ENCODE measurements at places on chromosomes 11 and 22.

DNA sequence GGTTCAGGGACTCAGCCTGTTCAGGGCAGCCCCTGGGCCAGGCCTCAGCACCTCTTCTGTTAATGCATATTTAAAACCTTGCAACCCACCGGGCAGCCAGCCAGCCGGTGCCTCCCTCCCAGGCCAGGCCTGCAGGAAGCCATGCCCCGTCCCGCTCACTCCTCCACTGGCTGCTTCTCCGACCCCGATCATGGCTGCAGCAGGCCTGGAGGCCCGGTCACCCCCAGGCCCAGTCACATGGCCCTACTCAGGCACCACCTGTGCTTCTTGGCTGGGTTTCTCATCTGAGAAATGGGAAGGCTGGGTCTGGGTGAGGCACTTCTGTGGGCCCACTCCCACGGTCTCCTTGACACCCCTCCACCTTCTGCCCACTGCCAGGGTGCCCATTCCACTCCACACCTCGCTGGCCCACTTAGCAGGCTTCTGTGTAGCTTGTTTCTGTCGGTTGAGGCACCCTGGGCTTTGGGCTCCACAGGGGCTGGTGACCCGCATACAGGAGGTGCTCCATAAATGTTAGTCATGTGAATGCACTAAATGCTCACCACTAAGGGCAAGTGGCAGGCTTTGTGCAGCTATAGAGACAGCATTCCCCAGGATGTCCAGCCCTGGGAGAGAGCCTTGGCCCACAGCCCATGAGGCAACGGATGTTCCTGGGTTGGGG lies 11.4 kb downstream of the RTN4R start:
- no peak for DNase-seq

GRCh38 chr11:45917286-45917622 lies 423 bp downstream of the PEX16 start:
- DNase-seq: no peak

DNA sequence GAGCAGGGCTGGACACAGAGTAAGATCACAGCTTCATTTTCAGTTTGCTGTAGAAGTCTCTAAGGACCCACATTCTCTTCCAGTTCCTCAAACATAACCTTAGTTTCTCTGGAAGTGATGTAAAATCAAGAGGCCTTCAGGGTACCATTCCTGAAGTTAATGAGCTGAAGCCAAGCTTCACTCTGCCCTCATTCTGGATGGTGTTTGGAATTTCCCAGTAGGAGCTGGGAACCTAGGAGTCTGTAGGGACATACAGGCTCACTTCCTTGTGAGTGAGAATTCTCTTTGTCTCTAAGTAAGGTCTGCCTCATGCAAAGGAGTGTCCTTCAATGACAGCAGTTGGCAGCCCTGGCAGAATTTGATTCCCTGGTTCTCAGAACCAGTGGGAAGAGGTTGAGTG lies 142.4 kb upstream of the NARS2 start:
- no peak for DNase-seq

DNA sequence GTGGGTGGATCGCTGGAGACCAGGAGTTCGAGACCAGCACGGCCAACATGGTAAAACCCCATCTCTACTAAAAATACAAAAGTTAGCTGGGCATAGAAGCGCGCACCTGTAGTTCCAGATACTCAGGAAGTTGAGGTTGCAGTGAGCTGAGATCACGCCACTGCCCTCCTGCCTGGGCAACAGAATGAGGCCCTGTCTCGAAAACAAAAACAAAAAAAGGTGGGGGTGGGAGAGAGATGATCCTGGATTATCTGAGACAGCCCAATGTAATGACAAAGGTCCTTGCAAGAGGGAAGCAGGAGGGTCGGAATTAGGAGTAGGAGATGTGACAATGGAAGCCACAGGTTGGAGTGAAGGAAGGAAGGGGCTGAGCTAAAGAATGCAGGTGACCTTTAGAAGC lies 87.6 kb upstream of the APOA1 start:
- DNase-seq: no peak

GRCh38 chr22:42433754-42434682 lies 1.8 kb upstream of the NFAM1 start:
- DNase-seq: no peak

- no peak for DNase-seq
Observed at GRCh38 chr11:39205236-39205995, 2254.0 kb downstream of the LRRC4C start.

DNA sequence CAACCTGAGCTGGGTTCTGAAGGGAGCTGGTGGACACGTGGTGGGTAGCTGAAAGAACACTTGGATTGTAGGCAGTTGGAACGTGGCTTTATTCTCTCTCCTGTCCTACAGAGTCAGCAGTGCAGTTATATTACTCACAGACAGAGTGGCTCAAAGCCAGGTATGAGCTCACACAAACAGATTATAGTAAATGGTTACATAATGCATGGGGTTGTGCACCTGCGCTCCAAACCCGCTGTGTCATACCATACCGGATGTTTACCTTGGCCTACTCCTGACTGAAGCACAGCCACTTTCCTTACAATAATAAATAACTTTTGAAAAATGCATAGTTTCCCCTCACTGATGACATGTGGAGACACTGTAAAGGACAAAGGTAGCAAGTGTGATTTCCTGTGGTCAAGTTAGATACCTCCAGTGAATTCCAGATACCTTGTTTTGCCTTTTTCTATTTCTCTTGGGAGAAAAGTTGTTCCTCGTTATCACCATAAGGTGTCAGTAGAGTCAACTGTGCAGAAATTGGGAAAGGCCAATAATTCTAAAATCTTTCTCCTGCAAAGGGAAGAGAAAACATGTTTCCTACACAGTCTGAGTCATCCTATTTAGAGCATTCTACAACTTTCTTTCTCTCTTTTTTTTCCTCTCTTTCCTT lies 13.5 kb downstream of the MS4A6A start:
- no peak for DNase-seq

- no peak for DNase-seq
Observed at GRCh38 chr11:91308069-91308468, 916.5 kb upstream of the FAT3 start.
